KBM-7 (cell line): ENCODE measurements at places on chromosomes 3 and 15.

GRCh38 chr3:120450600-120451271, at the start of gene FSTL1:
Gene FSTL1 (minus strand): TSS chr3:120450992. CDS start chr3:120450746, 246 bp downstream.
- DNase-seq = peak; percentile 59

DNA sequence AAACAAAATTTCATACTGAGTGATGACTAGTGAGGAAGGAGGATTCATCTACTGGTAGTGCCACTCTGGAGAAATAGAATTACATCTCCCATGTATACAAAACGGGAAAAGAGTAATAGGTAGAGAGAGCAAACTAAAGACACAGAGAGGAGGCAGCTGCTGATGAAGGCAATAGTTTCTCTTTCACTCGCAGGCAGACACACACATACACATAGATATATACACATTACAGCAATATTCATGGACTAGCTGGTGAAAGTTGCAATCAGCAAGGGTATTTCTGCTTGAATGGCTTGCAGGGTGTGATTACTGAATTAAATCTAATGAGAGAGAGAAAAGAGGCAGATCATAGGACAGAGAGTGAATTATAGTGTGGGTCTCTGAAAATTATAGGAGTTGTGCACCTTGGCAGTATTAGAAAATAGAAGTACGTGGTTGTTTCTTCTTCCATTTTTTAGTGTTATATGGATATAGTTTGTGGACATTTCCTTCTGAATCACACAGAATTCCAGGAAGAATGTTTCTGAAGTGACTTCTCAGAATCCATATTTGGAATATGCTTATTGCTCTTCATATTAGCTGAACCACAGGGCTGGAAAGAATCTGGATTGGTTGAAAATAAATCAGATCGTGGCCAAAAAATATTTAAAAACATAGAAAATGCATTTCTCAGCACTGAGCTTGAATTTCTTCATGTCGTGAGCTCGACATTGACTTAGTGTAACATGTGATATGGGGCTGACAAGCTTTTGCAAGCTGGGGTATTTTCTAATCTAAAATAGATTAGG, 991.2 kb downstream of the TUSC7 start:
- no peak for DNase-seq

- DNase-seq = no peak
These were observed 37.9 kb downstream of the KLHL6 start for GRCh38 chr3:183517607-183518006.

- DNase-seq = no peak
These were observed 539 bp upstream of the MGLL start for GRCh38 chr3:127822682-127823425.

DNA sequence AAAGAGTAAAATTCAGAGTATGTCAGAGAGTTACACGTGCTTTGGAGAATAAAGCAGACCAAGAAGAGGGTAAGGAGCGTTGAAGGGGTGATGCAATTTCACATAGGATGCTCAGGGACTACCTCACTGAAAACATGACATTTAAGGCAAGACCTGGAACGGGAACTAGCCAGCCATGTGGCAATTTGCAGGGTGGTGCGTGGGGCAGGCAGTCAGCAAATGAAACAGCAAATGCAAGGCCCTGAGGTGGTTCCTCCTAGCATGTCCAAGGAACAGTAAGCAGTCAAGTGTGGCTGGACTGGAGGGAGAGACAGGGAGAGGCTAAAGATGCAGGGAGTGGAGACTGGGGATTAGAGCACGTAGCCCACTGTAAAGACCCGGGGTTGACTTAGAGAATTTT, 146.1 kb upstream of the LPP start:
- DNase-seq = peak; percentile 41

GRCh38 chr3:63936925-63937324, 24.7 kb upstream of the SCAANT1 start:
- DNase-seq = no peak

- no peak for DNase-seq
These were observed 267.0 kb downstream of the PTPRG start for GRCh38 chr3:61828184-61828874.

- DNase-seq = peak; percentile 56
These were observed 91.8 kb upstream of the CGNL1 start for GRCh38 chr15:57284535-57284934.

GRCh38 chr15:72205273-72205672, 7.7 kb upstream of the GRAMD2A start:
- no peak for DNase-seq

GRCh38 chr15:58361273-58361759, 70.5 kb upstream of the LIPC start:
- peak; percentile 66 for DNase-seq

GRCh38 chr3:42979044-42979972, at the start of gene GASK1A:
Gene GASK1A (plus strand): TSS chr3:42979311. CDS start chr3:42979643, 332 bp downstream.
- peak; percentile 87 for DNase-seq

DNA sequence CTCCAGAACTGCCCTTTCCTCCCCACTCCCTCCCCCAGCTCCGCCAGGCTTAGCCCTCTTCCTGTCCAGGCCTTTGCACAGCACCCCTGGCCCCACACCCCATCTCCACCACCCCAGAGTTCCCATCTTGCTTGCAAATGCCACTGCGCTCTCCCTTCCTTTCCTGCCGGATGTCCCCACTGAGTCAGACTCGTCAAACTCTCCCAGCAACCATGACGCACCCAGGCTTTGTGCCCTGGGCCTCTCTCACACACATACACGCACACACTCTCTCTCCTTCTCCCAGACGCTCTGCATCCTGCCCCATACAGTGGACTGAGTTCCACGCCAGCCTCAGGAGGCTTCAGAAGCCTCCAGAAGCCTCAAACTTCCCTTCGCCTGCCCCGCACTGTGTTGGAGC, 2.8 kb upstream of the CCDC9B start:
- peak; percentile 55 for DNase-seq

GRCh38 chr15:46696281-46696680, 1021.0 kb upstream of the SEMA6D start:
- no peak for DNase-seq

DNA sequence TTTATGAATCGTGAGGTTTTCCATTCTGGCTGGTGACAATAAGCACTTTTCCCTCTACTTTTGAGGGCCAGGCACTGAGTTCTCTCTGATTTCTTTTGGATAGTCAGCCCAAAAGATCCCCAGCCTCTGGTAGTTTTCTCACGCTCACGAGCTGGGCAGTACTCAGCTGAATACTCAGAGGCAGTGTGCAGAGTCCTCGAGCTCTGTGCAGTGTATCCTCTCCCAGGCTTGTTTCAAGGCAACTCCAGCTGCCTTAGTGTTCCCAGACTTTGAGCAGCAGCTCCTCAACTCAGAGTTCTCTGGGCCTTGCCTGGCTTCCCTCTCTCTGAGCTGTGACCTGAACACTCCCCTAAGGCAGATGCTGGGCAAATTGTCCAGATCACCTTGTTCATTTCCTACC, 59.1 kb upstream of the IQSEC1 start:
- no peak for DNase-seq

- no peak for DNase-seq
These were observed 79.8 kb upstream of the GRM7 start for GRCh38 chr3:6781092-6781491.

GRCh38 chr3:120568202-120568531, 28.0 kb upstream of the NDUFB4 start:
- DNase-seq = no peak

DNA sequence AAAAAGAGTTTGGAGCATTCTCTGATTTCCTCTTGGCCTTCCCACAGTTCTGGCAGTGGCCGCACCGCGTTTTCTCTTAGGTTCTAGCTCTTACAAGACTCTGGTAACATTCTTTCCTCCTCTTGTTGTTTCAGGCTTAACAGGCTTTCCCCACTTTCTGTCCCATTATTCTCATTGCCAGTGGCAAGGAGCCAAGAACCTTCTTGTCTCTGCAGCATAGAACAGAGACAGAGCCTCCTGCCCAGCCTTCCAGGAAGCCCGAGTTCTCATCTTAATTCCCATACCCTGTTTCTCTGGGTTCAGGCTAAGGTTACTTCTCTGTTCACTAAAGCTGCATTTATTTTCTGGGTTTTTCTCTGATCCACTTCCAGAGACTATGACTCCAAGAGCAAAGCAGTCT, 61.1 kb downstream of the DUT start:
- no peak for DNase-seq

GRCh38 chr15:93173369-93173768, 84.4 kb upstream of the RGMA start:
- no peak for DNase-seq

DNA sequence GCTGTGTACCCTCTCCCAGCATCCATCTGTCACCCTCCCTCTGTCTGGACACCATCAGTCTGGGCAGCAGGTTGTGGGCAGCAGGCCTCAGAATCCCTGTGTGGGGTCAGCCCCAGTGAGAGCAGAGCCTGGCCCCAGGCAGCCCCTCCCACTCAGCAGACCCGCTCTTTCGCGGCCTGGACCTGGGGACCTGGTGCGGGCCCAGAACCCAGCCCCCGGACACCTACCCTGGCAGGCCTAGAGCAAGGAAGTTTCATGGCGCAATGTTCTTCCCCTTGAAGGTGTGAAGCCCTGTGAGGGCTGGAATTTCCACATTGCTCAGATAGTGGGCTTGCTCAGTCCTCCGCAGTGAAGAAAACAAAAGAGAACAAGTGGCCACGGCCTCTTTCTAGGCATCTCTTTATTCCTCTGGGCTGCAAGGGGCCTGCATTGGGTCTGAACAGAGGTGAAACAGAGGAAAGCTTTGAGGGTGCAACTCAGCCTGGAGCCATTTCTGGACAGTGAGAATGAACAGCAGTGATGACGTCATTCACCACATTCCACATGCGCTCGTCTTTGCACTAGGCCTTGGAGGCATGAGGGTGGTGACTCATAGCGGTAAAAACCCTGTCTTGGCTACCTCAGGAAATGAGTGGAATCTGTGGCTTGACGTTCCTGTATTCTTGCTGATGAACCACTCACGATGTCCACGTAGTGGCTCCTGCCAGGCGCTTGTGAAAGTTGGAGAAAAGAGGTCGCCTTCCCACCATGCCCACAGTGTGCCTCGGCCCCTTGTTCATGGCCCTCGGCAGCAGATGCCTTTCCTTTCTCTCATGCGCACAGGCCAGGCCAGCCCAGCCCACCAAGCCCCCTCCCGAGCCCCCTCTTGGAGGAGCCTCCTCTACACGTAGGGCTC, 66.1 kb downstream of the SLC30A4 start:
- peak; percentile 78 for DNase-seq

- peak; percentile 51 for DNase-seq
These were observed 7.5 kb downstream of the GOLIM4 start for GRCh38 chr3:168088106-168088720.

GRCh38 chr3:189841473-189842205, 210.4 kb downstream of the TP63 start:
- DNase-seq = no peak

DNA sequence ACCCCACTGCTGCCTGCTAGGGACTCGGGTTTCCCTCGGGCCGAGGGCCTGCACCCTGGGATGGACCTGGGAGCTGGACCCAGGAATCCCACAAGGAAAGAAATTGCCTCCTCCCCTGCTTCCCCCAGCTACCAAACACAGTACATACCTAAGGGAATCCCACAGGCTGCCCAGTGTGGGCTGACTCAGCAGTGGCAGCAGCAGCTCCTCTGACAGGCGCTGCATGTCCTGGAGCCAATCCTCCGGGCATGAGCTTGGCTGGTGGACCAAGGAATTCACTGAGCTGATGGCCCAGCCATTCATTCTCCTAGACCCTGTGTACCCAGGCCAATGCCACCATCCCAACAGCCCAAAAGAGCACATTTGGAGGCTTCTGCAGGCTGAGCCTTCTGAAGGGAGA, 9.5 kb upstream of the LTK start:
- DNase-seq = no peak

- no peak for DNase-seq
These were observed 11.7 kb upstream of the CCK start for GRCh38 chr3:42277676-42278075.

GRCh38 chr3:10162185-10162584, 2.5 kb upstream of the IRAK2 start:
- DNase-seq = no peak

- DNase-seq = no peak
These were observed 13.9 kb upstream of the SLITRK3 start for GRCh38 chr3:165210132-165210531.

DNA sequence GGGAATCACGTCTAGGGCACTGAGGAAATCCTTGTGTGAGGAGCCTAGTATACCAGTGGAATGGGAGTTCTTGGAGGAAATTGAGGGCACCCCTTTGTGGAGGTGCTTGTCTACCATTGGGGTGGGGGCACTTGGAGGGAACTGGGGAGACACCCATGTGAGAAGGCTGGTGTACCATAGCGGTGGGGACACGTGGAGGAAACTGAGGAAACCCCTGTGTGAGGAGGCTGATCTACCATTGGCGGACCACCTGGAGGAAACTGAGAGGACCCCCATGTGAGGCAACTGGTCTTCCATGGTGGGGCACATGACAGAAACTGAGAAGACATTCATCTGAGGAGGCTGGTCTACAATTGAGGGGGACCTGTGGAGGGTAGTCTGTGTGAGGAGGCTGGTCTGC, 164.5 kb downstream of the FBLN2 start:
- no peak for DNase-seq

DNA sequence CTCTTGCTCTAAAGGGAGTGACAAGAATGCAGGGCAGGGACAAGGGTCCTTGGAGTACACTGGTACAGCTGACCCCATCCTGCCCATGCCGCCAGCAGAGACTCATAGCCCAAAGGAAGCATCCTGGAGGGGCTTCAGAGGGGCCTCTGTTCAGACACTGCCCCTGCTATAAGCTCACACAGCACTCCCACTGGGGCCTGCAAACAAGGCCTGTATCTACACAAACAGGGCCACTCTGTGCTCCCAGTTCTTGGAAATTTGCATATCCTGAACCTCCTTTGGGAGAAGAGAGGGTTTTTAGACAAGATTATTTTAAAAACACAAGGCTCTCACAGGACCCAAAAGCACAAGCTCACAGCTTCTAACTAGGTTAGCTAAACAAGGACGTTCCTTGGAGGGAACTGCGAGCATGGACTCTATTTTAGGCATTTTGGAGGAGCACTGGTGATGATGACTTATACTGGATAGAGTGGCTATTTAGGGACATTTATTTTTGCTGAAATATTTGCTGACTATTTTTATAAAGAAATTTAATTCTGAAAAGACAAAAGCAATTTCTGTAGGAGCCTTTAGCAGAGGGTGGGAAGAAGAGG, 16.4 kb upstream of the ANKRD34C start:
- no peak for DNase-seq

GRCh38 chr15:29571792-29572431, 250.4 kb downstream of the TJP1 start:
- DNase-seq = no peak

DNA sequence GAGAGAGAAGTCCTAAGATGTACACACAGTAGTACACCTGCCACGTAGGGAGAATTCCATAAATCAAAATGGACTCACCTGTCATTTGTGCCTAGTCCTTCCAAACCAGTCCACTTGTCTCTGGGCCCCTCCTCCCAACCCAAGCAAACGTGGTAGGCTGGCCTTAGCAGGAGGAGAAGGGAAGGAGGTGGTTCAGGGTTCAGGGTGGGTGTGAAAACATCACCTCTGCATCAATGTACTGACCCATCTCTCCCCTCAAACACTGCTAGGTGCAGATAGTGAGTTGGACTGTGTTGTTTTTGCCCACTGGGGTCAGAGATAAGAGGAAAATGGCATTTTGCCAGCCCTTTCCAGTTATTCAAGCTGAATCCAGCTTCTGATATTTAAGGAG, 99.3 kb downstream of the MME start:
- no peak for DNase-seq

DNA sequence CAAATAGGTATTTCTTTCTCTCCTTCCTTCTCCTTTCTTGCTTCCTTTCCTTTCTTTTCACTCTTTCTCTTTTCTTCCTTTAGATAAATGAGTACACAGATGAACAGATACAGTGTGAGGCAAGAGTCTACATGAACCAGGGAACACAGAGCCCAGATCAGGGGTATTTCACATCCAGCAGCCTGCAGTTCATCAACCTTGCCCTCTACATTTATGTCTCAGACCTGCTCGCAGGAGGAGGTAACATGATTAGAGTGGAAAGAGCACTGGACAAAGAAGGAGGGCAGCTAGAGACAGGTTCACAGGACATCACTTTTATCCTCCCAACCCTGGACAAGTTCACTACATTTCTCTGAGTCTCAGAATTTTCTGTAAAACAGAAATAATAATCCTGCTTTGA, 773.1 kb downstream of the NTRK3 start:
- DNase-seq = no peak
